Foreskin keratinocyte (primary cell): ENCODE measurements at places on chromosomes 5 and 9. TPM values are rescaled to one million over a fixed set of nuclear protein-coding genes. Genes with fewer than 3 reads are reported as not detected.

PCDHB11 gene
- total RNA-seq: 0.03 TPM in 1 of 2 replicates, not detected in the other

SLC36A3 gene
- total RNA-seq: not detected in 2 replicates

RIC1 gene
- 15.6 TPM in 2 replicates for total RNA-seq

FAM78A gene
- total RNA-seq: 0.27 and 0.32 TPM in 2 replicates

FCN1 gene
- total RNA-seq: not detected in 2 replicates

ADRB2 gene
- total RNA-seq: 20.4 and 36.9 TPM in 2 replicates

SMIM27 gene
- total RNA-seq: 7.8 and 9.6 TPM in 2 replicates

SOX30 gene
- 0.04 TPM in 1 of 2 replicates, not detected in the other for total RNA-seq
